Progenitor cell of endocrine pancreas (in vitro differentiated cells): ENCODE measurements at places on chromosomes 3 and 15.

- no peak for DNase-seq
Measured at GRCh38 chr15:85974348-85974705, 105.3 kb upstream of the AGBL1 start.

DNA sequence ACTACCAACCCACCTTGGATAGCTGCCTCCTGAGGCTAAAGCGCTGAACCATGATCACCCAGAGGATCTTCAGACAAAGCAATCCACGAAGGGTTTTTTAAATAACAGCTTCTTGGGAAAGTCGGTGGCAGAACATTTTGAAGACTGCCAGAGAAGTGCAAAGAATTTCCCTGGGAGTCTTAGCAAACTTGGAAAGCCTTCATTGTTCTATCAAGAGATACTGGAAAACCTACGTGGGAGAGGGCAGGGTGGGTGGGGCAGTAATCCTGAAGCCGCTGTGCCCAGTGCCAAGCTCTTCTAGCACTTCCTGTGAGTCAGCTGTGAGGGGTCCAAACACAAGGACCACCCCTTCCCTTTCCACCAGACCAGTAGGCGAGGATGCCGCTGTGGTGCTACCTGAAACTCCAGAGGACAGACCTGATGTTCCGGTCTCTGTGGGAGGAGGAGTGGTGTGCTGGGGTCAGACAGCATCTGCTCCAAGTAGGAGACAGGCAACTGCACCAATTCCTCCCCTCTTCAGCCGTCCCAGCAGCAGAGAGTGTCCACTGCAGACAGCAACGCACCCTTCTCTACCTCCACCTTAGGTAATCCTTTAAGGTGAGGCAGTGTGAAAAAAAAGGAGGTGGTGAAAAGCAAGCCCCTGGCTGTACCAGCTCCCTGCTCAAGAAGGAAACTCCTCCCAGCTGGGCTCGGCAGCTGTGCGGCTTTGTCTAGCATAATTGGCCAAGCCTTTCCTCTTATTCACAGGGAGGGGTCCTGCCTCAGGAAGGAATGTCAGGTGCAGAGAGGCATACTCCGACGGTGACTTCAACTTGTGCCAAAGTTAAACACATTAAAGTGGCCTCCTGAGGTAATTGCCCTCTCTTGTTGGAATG, 99.0 kb downstream of the TMCC1 start:
- peak; percentile 62 for DNase-seq

- peak; percentile 45 for DNase-seq
Measured at GRCh38 chr15:42919799-42920518, 619 bp downstream of the TTBK2 start.

- peak; percentile 85 for DNase-seq
Measured at GRCh38 chr3:128497305-128498126, 4.5 kb upstream of the GATA2 start.

- DNase-seq, result no peak
Measured at GRCh38 chr3:99789011-99789721, 28.5 kb upstream of the CMSS1 start.

DNA sequence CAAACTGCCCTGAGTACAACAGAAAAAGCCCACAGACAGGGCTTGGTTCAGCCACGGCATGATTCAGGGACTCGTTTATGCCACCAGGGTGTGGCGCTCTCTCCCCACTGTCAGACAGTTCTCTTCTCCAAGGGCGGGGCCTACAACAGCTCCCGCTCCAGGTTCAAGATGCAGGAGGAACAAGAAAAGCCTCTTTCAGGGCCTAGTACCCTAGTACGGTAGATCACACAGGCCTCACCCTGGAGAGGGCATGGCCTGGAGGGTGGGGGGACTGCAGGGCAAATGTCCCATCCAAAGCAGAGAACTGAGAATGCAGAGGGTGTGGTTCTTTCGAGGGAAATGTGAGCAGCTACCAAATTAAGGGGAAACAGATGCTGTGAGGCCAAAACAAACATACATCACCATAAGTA, 12.0 kb downstream of the MESD start:
- no peak for DNase-seq

- no peak for DNase-seq
Measured at GRCh38 chr3:53570081-53570480, 75.7 kb downstream of the CACNA1D start.

GRCh38 chr15:69021895-69022294, 7.4 kb downstream of the NOX5 start:
- DNase-seq, result no peak

DNA sequence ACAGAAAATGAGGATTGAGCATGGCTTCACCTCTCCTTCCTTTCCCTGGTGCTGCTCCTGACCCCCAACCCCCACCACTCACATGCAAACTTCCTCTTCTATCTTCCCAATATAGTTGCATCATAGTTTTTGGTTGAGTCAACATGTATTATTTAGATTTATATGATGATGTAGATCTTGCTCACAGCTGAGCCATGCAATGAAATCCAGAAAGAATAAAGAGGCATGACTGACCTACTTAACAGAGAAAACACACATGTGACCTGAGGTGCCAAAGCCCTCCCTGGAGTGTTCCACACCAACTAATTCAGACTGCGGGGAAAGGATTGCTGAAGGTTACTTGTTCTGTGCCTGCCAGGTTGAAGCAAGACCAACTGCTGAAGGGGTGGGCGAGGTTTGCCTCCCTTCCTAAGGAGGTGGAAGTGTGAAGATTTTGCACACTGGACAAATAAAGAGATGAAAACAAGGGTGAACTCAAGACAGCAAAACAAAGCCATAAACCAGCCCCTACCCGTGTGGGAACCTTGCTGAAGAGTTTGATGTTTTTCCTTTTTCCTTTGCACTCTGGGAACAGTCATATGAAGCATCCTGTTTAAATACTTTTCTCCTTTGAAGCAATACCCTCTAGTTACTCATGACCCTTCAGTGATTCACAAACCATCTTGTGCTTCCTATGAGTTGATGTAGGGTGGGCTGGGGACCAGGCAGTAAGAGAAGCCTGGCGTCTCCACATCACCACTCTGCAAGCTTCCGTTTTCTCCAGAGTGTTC, 155.2 kb upstream of the UBE2E1 start:
- no peak for DNase-seq

- DNase-seq, result no peak
Measured at GRCh38 chr15:89143503-89144162, 55.4 kb downstream of the ABHD2 start.

GRCh38 chr15:81569286-81570080, 195.5 kb upstream of the TMC3 start:
- no peak for DNase-seq

- DNase-seq, result no peak
Measured at GRCh38 chr3:23189187-23189586, 13.9 kb upstream of the UBE2E2 start.

DNA sequence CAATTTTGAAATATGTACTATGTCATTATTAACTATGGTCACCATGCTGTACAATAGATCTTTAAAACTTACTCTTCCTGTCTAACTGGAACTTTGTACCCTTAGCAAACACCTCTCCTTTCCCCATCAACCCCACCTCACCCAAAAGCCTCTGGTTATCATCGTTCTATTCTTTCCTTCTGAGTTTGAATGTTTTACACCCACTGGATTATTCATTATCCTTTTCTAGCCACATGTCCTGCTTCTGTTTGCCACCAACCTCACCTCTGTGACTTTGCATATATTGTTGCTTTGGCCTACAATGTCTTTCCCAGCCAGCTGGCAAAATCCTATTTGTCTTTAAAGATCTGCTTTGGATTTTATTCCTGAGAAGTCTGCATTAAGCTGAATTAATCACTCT, 102.6 kb upstream of the TSPAN3 start:
- DNase-seq, result no peak

DNA sequence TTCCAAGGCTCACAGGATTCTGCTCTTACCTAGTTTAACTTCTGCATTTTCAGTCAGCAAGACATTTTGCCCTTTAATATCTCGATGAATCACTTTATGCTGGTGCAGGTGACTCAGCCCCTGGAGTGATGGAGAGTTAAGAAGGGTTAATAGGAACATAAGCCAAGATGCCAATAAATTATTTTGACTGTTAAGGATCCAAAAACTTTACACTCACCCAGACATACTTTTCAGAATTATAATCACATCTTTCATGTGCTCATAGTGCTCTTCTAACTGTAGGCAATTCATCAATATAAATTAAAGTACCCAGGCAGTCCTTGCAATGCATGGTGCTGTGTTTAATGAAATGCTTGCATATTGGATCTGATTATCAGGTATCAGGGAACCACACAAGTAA, 164.1 kb upstream of the SLC2A2 start:
- no peak for DNase-seq

DNA sequence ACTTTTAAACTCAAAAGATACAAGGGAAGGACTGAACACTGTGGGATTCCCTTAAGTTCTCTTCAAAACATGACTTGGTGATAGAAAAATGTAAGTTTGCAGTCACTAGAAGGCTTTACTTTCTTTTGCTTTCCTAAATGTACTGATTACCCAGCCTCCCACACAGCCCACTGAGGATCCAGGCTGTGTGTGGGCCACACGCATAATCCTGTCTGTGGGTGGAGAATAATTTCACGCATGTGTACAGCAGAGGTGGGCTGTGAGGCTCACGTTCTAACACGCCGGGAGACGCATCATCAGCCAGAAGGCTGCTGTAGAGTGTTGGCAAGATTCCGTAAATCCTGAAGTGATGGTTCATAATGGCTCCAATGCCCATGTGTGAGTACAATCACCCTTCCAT, 165.5 kb downstream of the CLSTN2 start:
- DNase-seq, result no peak

DNA sequence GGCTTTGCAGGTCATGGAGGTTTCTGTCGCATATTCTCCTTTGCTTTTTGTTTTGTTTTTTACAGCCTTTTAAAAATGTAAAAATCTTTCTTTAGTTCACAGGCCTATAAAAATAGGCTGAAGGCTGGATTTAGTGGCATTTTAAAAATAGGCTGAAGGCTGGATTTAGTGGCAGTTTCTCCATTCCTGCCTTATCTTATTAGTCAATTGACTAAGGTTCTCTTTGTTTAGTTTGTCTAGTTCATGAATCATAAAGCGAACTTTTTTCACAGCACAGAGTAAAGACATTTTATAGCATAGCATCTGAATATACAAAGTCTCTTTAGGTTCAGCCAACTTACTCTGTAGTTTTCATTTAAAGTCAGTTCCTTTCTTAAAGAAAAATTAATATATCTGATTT, 31.4 kb downstream of the AP4E1 start:
- DNase-seq, result no peak

DNA sequence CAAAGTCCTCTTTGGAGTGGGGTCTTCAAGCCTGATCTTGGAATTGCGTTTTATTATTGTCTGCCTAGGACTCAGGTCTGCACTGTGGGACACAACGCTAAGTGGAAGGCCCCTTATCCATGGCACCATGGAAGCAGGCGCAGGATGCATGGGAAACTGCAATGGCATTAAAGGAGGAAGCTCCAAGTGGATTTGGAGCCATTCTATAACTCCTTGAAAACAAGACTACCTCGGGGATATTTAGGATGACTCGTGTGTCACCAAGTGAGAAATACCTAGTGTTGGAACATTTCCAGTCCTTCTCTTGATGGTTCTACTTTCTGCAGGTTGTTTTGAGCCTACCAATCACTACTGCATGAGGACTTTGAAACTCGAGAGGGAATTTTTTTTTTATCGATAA, 126.6 kb upstream of the ZBED2 start:
- DNase-seq, result no peak

DNA sequence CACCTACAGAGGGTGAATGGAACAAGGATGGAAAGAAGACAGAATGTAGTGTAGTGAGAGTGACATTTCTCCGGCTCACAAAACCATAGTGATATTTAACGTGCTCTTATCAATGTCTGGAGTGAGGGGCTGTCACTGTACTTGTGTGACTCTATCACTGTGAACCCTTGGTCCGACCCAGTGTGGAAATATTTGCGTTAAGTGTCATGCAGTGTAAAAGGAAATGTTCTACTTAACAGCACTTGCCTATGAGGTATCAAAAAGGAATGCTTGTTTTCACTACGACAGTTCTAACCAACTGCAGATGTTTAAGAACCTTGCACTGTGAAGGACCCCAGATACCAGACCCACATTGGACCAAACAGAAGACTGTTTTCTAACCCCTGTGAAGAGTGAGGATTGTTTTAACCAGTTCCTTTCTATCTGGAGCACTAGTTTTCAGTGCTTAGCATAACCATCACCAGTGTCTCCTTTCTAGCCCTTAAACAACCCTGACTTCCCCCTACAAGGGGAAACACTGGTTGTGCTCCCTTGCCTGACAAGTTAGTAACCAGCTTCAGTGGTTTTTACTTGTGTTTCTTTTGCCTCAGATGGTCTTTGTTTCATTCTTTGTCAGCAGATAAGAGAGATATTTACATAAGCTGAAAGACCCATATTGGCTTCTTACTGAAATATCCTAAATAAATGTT, 144.7 kb upstream of the ABHD17C start:
- DNase-seq, result no peak

DNA sequence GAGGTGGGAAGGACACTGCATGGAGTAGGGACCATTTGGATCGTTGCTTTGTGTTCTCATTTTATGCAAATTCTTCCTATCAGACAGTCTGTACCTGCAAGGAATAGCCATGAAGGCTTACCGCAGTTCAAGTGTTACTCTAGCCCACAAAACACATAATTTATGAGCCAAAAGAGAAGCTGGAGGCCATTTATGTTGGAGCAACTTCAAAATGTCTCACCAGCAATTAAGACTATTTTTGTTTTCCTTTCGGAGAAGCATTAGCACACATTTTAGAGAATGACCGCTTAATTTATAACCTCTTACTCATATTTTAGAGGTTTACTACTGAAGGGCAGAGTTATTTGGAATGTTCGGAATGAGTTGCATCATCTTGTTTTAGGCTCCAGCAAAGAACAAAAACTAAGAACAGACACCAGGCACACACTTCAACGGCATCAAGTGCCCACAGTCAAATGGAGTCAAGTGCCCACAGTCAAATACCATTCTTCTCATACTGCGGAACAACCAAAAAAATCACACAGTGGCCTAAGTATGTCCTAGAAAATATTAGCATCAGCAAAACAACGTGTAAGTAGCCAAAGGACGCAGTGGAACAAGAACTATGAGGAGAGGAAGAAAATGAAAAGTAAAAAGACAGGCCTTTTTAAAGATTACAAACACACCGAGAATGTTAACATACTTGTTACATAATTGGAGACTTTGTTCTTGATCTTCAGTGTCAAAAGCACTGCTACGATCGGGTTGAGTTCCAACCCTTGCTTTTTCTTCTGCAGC, 17.5 kb upstream of the GOLGA8J start:
- no peak for DNase-seq

GRCh38 chr3:157294491-157294890, 134.5 kb upstream of the CCNL1 start:
- DNase-seq, result no peak

- no peak for DNase-seq
Measured at GRCh38 chr15:23616536-23616935, 31.1 kb downstream of the MAGEL2 start.

- DNase-seq, result no peak
Measured at GRCh38 chr3:45269952-45270351, 43.9 kb upstream of the TMEM158 start.

GRCh38 chr3:161100994-161101393, 4.2 kb downstream of the B3GALNT1 start:
- DNase-seq, result no peak

GRCh38 chr15:50181969-50182218, at the start of gene SLC27A2:
TSS of gene SLC27A2 (plus strand) at chr15:50182196. CDS start at chr15:50182428, 232 bp downstream.
- DNase-seq, result no peak

DNA sequence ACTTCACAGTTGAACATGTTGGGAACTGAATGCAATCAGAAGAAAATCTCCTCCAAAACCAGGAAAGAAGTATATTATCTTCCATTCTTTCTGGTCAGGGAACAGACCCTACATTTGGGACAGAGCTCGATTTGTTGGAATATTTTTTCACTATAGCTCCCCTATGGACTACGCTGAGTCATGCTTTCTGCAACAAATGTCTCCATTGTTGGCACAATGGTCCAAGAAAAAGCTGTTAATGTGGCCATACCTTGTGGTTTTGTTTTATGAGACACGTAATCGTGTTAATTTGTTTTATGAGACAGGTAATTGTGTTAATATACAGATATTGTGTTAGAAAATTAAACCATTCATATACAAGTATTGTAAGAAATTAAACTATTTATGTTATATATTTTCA, 101.4 kb downstream of the TGFBR2 start:
- DNase-seq, result no peak
